ENCODE measurements at places on chromosomes 6 and 20. TPM values are rescaled to one million over a fixed set of nuclear protein-coding genes. Genes with fewer than 3 reads are reported as not detected.
A peak's percentile ranks its signal among the peaks of the same experiment; 100 is the strongest.

DNA sequence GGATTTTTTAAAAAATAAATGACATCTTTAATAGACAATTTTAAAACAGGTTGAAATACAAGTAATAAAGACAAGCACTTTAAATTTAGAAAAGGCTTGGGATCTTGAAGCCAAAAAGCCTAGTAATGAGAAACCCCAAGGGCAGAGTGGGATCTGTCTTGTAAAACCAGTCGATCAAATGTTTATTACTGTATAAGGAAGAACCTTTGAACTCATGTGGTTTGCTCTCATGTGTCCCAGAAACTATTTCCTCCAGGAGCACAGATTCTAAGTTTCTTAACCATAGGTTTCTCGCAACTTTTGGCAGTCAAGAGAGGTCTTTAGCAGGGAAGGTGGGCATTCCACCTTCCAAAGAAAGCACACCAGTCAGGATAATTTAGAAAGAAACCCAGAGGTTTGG is 541.7 kb upstream of the BTBD3 start:
- DNase-seq, result no peak

- peak; percentile 90 for DNase-seq
Measured at GRCh38 chr6:36347621-36348020, 10.9 kb upstream of the BNIP5 start.

DNA sequence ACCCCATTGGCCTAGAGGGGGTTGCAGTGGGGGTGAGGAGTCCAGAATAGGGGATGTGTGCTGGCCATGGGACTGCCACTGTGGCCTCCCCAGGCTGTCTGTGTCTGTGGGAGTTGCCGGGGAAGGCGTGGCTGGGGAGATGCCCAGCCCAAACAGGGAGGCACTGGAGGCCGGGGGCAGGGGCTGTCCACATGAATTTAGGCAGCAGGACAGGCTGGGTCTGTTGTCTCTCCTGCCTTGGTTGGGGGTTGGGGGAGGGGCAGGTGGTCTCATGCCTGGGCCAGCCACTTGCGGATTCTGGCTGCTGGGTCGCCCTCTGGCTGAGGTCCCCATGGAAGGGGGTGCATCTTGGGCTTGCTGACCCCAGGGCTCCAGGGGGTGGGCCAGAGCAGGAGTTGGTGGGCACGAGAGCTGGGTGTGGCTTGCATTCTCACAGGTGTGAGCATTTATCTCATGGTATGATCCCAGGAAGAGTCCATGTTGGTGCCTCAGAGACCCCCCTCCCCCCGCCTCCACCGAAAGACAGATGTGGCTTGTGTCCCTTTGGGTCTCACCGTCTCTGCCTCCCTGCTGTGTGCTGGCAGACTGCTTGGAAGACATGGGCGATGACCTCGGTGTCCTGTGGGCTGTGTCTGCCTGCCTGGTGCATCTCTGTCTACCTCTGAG is 4.0 kb downstream of the SOX18 start:
- no peak for DNase-seq

DNA sequence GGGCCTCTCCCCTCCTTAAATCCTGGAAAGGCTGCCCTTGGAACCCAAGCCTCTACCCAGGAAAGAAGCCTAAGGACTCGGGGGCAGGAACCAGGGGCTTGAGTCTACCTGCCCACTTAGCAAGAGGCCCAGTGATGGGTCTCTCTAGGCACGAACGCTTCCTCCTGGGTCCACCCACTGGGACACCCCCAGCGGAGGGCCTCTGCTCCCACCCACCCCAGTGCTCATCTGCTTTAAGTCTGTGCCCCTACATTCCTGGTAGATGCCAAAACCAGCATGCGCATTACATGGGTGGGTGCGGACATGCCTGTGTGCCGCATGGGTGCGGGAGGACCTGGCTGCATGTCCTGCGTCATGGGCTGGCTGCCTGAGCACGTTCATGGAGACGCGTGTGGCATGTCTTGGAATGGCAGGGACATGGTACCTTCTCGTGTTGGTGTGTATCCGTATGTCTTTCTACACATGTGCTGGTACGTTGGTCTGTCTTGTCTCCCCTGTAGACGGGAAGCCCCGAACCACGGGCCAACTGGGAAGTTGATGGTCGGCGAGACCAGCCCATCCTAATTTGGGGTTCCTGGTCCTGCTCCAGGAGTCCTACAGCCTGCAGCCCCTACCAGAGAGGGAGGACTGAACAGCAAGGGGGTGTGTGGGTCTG is 29.3 kb downstream of the SNPH start:
- DNase-seq, result no peak

GRCh38 chr6:134249239-134249758 is 68.6 kb downstream of the SGK1 start:
- DNase-seq, result no peak

DNA sequence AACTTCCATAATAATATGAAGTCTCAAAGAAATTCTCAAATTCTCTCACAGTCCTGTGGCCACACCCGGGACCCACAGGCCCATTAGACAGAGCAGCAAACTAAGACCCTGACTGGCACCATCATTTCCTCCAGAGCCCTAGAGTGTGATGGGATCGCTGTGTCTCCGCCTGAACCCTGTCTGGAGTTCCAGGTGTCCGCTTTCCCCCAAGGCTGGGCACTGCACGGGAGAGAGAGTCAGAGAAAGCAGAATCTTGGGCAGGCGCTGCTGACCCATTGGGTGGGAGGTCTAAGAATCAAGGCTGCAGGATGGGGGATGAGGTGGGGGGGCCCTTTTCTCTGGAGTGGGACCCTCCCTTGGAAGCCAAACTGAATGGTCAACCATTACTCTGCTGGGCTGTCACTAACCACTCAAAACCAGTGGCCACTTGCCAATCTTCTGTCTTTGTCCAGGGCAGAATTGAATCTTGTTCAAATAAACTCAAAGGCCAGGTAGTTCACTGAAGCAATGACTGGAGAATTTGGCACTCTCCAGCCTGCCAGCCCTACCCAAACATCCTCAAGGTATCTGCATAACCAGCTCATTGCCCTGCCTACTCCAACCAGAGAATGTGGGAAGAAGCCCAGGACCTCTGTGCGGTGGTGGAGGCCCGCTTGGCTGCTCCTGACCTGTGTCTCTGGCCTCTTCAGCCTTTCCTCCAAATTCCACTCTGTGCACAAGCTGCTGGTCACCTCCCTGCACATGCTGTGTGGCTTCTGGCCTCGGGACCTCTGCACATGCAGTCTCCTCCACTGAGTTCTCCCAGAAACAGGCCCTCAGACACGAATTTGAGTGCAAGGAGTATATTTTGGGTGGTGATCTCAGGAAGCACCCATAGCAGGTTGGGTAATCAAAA is 141.1 kb downstream of the CEBPB start:
- DNase-seq, result no peak

SLC32A1 gene
- polyA plus RNA-seq, result not detected
